NCI-H1436 treated with DMSO at 0.1 percent for 48 hours (cell line): ENCODE measurements at places on chromosomes 1 and 21.

GRCh38 chr1:59485949-59486348 is 189.1 kb downstream of the FGGY start:
- DNase-seq, result no peak

DNA sequence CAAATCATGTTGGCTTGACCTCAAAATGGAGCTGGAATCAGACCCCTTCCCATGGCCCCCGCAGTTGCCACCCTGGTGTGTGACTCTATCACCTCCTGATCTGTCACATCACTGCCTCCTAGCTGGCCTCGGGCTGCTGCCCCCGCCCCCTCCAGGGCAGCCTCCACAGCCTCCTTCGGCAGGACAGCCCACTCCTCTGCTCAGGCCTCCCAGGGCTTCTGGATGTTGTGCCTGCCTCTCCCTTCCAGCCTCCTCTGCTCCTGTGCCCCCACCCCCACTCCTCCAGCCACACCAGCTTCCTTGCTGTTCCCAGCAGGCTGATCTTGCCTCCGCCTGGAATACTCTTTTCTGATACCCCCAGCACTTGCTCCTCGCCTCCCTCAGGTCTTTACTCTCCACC is 134.4 kb upstream of the EDN2 start:
- no peak for DNase-seq

- DNase-seq, result no peak
Observed at GRCh38 chr1:212042436-212042835, 6.9 kb downstream of the DTL start.

GRCh38 chr1:237309595-237310118 is 267.7 kb downstream of the RYR2 start:
- no peak for DNase-seq

DNA sequence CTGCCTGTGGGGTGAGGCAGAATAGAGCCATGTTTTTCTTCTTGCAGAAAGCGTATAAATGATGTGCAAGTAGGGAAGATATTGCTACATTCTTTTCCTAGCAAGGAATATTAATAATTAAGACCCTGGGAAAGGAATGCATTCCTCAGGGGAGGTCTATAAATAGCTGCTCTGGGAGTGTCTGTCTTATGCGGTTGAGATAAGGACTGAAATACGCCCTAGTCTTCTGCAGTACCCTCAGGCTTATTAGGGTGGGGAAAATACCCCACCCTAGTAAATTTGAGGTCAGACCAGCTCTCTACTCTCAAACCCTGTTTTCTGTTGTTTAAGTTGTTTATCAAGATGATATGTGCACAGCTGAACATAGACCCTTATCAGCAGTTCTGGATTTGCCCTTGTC is 155.9 kb upstream of the HMCN1 start:
- no peak for DNase-seq

- no peak for DNase-seq
Observed at GRCh38 chr1:155062702-155063411, 683 bp upstream of the EFNA4 start.

DNA sequence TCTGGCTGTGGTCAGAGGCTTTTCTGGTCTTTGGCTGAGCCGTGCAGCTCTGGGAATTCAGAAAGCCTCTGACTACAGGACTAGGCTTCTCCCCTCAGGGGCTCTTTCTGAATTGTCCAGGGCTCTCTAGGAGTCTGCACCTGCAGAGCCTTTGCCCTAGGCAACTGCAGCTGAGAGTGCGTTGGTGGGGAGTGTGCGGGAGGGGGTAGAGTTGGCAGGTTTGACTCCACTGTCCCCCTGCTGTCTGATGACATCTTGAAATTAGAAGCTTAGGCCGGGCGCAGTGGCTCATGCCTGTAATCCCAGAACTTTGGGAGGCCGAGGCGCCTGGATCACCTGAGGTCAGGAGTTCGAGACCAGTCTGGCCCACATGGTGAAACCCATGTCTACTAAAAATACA is 32.9 kb downstream of the KIAA1614 start:
- no peak for DNase-seq

- DNase-seq, result no peak
Observed at GRCh38 chr1:20658166-20658915, 2.8 kb downstream of the DDOST start.

DNA sequence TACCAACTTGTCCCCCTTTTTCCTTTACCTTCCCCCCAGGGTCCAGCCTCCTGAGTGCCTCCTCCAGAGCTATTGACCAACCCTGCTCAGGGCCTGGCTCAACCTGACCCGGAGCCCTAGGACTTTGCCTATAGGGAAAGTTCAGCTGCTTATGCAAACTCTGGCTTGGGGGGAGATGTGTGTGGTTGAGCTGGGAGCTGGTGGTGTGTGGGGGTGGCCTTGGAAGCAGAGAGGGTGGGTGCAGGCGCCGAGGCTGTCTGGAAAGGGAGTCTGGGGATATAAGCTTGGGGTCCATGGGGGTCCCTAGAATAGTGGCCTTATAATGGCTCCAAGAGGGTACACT is 14.1 kb downstream of the KCNQ4 start:
- DNase-seq, result no peak

- DNase-seq, result no peak
Observed at GRCh38 chr1:78038491-78038939, 7.3 kb upstream of the GIPC2 start.

DNA sequence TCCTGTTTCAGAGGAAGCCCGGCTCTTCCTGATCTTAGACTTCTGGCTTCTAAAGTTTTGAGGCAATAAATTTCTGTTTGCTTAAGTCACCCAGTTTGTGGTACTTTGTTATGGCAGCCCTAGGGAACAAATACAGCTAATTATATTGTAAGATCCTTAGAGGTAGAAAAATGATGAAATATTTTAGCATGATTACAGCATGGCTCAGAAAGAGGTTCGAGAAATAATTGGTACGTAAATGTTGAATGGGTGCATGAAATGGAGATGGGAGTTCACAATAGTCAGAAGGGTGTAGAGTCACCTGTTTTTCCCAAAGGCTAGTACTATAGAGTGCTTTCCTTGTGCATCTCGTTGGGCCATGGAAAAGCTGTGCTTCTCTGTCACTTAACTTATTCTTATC is 123.5 kb downstream of the RUNX1 start:
- DNase-seq, result no peak

DNA sequence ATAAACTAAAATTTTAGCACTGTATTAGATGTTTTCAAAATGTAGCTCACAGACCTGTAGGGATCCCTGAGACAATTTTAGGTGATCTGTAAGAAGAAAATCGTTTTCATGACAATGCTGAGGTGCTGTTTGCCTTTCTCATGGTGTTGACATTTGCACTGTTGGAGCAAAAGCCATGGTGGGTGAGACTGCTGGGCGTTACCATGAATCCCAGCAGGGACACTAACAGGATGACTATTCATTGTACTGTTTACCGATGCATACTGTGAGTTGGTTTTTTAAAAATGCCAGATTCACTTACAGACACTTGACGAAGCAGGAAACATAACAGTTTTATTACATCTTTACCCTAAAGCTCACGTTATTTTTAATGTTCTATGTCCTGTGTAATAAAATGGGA is 468.5 kb downstream of the PCP4 start:
- DNase-seq, result no peak

DNA sequence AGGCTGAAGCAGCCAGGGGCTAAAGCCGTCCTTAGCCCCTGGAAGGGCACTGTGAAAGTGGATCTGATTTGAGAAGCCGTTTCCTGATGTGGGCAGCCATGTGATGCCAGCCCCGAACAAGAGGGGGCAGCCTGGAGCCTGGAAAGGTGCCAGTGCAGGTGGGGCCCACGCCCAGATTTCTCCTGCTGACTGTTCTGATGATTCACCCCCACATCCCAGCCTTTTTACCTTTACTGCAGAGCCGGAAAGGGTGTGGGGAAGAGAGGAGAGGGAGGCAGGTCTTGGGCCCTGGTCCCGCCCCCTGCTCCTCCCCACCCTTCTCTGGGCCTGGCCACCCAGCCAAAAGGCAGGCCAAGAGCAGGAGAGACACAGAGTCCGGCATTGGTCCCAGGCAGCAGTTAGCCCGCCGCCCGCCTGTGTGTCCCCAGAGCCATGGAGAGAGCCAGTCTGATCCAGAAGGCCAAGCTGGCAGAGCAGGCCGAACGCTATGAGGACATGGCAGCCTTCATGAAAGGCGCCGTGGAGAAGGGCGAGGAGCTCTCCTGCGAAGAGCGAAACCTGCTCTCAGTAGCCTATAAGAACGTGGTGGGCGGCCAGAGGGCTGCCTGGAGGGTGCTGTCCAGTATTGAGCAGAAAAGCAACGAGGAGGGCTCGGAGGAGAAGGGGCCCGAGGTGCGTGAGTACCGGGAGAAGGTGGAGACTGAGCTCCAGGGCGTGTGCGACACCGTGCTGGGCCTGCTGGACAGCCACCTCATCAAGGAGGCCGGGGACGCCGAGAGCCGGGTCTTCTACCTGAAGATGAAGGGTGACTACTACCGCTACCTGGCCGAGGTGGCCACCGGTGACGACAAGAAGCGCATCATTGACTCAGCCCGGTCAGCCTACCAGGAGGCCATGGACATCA is at the start of gene SFN:
TSS of gene SFN (plus strand) at position 369 of the 904 bp plus-strand sequence. CDS start at position 433, 64 bp downstream.
- peak; percentile 91 for DNase-seq

GRCh38 chr1:116537898-116538297 is 32.9 kb downstream of the CD58 start:
- DNase-seq, result no peak

GRCh38 chr1:1487701-1488100 is 16.1 kb downstream of the ATAD3B start:
- no peak for DNase-seq

- no peak for DNase-seq
Observed at GRCh38 chr21:41610042-41610839, 102.3 kb upstream of the TMPRSS2 start.
